ENCODE measurements at places on chromosomes 5 and 9.

DNA sequence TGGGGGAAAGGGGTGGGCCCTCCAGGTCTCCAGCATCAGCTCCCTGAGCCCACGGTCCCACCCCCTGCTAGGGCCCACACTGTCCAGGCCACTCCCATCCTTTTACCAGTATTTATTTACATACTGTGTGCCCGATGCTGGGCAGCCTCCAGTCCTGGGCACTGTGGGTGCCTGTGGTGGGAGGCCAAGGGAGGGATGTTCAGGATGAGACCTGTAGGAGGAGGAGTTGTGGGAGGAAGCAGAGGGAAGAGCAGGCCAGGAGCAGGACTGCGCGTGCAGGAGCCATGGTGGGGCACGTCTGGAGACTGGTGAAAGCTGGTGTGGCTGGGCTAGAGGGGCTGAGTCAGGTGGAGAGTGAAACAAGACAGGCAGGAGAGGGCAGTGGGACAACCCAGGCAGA, 267.4 kb downstream of the HSPA4 start:
- no peak for DNase-seq

DNA sequence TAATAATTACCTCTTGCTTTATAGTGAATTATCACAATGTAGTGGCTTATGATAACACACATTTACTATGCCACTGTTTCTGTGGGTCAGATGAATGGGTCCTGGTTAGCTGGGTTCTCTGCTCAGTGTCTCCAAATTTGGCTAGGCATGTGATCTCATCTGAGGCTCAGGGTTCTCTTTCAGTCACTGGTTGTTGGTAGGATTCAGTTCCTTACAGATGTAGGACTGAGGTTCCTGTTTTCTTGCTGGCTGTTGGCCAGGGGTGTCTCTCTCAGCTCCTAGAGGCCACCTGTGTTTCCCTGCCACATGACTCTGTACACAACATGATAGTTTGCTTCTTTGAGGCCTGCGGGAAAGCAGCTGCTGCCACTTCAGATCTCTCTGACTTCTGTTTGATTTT, 7.1 kb downstream of the NFX1 start:
- no peak for DNase-seq

DNA sequence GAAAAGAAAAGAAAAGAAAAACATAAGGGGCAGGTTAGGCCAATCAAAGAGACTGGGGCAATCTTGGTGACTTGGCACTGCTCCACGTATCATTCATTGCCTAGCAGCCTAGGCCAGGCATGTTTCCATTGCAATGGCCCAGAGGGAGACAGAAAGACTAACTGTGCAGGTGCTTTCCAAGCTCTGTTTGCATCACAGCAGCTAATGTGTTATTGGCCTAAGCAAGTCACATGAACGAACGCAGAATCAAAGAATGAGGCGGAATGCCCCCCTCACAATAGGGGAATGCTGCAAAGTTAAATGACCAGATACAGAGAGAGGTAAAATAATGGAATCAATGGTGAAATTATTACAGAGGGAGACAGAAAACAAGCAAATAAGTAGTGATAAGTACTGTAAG, 11.1 kb upstream of the VPS13A start:
- no peak for DNase-seq

DNA sequence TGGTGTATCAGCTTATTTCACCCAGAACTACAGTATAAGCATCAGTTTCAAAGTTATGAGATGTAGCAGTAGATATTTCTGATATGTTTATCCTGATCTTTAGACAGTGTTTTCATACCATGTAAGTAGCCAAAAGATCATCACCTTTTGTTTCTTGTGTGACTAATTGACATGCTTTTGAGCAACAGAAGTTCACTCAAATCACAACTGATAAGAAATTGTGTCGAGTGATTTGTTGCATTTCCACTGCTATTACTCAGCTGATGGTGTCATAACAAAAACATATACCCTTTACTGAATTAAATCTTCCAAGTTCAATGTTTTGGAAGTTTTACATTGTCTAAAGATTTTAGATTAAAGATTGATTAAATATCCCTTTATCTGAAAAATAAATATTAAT, 324.5 kb downstream of the TUSC1 start:
- DNase-seq, result no peak

DNA sequence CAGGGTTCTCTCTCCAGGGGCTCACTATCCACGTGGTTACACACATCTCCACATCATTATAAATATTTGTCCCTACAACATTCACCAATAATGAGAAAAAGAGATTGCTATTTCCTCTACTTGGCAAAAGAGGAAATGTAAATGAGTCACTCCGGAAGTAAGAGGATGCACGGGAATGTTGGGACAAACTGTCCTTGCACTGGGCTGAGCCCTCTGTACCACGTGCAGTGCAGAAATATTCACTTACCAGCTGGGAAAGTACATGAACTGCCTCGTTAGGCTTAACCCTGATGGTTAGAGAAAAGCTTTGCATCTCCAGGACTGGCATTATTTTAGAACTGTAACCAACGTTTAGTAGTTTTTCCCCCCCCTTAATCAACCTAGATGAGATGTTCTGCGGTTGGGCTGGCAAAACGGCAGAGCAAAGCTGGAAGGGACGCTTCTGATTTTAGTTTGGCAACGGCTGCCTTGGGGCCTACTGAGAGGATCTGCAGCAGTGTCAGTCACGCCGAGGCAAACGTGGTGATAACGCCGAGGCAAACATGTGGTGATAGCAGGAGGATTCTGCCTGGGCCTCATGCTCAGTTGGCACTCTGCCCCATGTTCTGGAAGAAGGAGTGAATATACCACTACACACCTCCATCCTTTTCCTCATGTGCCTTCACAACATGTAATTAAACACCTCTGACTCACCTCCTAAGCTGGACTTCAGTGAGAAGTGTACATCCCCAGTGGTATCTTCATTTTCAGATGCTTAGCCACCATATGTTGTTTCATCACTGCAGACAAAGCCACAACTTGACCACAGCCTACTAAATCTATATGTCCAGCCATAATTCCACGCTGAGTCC, 661.4 kb upstream of the KLF4 start:
- DNase-seq, result no peak

- DNase-seq, result peak; percentile 51
Observed at GRCh38 chr5:35089334-35090314, 41.9 kb upstream of the AGXT2 start.

DNA sequence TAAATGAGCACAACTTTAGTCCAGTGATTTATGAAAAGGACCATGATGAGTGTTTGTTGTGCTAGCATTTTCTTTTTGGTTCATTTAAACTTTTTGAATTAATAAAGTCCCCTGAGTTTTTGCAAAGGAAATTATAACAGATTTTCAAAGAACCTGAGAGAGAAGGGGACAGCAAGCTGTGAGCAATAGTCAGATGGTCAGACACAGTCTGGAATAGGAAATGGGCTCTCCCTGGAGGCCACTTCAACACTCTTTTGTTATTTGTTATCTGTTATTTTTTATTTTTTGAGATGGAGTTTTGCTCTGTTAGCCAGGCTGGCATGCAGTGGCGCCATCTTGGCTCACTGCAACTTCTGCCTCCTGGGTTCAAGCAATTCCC, 171.1 kb downstream of the ARHGEF28 start:
- no peak for DNase-seq

- peak; percentile 60 for DNase-seq
Observed at GRCh38 chr5:73591102-73591695, 25.7 kb downstream of the UTP15 start.

- DNase-seq, result no peak
Observed at GRCh38 chr5:8831854-8832253, 714.0 kb downstream of the SEMA5A start.

GRCh38 chr9:37300620-37301019, 121.9 kb upstream of the GRHPR start:
- peak; percentile 23 for DNase-seq

GRCh38 chr5:79803007-79803406, 113.4 kb downstream of the CMYA5 start:
- no peak for DNase-seq

DNA sequence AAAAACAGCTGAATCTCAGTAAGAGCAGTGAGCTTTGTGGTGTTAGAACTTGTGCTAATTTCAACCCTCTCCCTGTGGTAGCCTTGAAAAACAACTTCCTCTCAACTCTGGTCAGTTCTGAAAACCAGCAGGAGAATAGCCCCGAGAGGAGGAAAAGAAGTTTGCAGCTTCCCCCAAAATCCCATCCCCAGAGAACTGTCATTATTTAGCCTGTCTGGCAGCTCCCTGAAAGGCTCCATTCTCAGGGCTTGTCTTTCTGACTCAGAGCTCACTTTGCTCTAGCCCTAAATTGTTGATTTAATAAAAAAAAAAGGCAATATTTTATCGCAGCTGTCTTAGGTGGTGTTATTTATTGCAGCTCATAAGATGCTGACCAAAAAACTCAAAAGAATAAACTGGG, 11.4 kb upstream of the SLC45A2 start:
- no peak for DNase-seq

DNA sequence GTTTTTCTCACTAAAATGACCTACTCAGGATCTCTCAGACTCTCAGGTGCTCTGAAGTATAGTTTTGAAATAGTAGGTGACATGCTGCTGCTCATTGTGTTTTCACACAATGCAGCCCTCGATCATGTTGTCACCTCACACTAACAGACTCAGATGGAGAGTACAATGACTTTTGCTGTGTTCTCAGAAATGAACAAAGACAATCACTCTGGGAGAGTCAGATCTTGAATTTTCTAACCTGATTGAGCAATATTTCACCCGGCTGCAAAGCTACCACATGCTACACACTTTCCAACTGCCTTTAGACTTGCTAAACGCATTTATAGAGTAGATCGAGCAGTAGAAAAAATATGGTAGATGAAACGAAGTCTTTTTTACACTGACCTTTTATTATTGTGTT, 113.4 kb downstream of the ST8SIA4 start:
- DNase-seq, result no peak

GRCh38 chr5:147686421-147686820, 96.1 kb downstream of the JAKMIP2 start:
- DNase-seq, result no peak

- no peak for DNase-seq
Observed at GRCh38 chr5:96214442-96215197, 218.4 kb downstream of the PCSK1 start.

DNA sequence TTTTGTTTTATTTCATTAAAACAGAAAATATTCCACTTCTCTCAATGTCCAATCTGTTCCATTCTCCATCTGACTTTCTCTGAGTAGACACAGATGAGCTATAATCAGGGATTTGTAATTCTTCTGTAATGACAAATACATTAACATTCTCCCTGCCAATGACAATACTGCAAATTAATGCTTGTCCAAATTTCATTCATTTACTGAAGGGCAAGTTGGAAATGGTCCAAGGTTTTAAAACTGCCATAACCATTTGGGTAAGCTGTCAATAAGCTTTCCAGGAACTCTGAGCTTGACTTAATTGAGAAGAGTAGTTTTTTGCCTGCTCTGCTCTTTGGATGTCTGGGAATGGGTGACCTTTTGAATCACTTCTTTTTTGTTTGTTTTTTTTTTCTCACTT, 253.5 kb downstream of the DMRTA1 start:
- no peak for DNase-seq

DNA sequence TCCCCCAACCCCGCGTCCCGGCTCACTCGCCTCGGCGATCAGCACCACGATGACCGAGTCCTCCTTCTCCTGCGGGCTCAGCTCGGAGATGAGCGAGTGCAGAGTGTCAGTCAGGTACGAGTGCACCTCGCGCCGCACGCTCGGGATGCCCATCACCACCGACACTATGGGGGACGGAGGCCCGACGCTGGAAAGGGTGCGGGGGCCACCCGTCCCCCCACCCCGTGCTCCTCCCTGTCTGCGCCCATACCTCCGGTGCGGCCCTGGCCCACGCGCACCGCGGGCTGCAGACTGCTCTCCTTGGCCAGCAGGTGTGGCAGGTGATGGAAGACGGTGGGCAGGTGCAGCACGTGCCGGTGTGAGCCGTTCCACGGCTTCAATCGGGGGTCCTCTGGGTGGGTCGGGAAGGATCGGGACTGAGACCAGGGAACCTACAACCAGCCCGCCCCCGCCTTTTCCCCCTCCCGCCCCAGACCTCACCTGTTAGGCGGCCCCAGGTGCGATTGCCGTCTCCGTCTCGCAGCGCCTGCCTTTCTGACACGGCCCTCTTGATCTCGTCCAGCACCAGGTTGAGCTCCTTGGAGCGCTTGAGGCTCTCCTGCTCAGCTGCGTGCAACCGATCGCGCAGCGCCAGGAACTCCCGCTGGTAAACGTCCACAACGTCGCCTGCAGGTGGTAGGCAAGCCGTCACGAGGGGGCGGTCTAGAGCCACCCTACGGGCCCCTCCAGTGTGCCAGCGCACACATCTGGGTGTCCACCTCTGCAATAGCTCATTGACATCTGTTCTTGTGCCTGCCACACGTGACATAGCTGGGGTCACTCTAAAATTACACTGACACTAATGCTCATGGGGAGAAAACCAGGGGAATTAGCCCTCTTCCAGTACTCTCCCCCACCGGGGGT, 5.1 kb downstream of the MGAT4B start:
- DNase-seq, result no peak

DNA sequence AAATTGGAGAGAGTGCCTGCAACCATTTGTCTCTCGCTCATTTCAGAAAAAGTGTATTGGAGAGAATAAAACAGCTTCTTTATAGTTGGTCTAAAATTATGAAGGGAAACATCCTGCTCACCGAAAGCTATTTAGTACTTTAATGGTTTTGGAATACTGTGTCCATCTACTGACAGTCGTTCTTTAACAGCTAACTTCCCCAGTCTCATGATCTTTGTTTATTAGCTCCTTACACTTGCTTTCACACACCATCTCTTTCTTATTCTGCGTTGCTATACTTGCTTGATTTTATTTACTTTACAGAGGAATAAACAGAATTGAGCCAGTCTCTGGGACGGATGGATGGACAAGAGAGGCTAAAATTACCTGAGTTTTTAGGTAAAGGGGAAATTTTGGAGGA, 229.3 kb downstream of the CCDC171 start:
- no peak for DNase-seq

GRCh38 chr5:132387640-132388117, 18.2 kb downstream of the SLC22A5 start:
- DNase-seq, result peak; percentile 89

- no peak for DNase-seq
Observed at GRCh38 chr9:89969881-89970639, 365.2 kb downstream of the GADD45G start.

GRCh38 chr9:131259916-131260597, 16.3 kb downstream of the FAM78A start:
- DNase-seq, result no peak

GRCh38 chr5:139251695-139252288, 41.7 kb upstream of the MATR3 start:
- DNase-seq, result no peak

DNA sequence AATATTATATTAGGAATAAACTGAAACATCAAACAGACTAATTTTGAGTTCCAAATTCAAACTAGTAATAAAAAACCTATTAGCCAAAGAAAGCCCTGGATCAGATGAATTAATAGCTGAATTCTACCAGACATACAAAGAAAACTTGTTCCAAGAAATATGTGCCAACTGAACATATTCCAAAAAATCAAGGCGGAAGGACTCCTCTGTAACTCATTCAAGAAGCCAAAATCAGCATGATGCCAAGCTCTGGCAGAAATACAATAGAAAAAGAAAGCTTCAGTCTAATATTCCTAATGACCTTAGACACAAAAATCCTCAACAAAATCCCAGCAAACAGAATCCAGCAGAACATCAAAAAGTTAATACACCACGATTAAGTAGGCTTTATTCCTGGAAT, 619.1 kb upstream of the COX7C start:
- DNase-seq, result no peak

Measured in foreskin melanocyte (primary cell).